ENCODE measurements at places on chromosomes 2 and 18. TPM values are rescaled to one million over a fixed set of nuclear protein-coding genes. Genes with fewer than 3 reads are reported as not detected.

Gene GPR39
- not detected for total RNA-seq

DNA sequence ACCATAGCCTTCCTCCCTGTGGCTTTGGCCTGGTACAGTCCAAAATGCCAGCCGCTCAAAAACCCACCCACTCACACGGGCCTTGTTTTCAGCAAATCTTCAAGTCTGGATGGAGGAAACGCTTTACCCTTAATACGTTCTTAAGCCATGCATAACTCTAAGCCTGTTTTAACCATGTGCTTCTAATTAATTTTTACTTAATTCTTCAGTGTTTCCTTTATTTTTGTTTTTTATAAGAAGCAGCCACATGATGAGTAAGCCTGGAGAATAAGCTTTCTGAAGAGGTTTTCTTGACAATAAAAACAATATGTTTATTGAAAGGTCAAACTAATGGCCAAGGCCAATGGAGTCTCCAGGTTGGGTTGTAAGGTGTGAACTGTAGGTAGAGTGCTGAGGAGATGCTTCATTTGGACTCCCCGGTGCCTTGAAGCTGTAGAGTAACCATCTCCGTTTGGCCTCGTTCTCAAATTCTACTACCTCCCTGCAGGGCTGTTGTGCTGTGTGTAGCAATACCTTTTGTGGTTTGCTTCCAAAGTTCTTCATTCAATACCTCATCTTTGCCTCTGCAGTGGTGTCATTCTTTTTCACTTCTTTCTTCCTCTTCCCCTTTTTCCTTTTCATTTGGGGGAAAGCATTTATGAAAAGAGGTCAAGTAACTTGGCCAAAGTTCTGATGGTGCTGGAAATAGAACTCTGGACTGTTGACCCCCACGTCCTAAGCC, 113.7 kb downstream of the PRKCE start:
- DNase-seq: no peak
- no peak overlapping the region for H3K27ac ChIP-seq
- H3K27me3 ChIP-seq: peaks cover 2% of the 10 kb centered on the region
- H3K36me3 ChIP-seq: no peaks in the 10 kb centered on the region
- H3K4me3 ChIP-seq: no peak overlapping the region
- no peaks in the 10 kb centered on the region for H3K4me1 ChIP-seq

DNA sequence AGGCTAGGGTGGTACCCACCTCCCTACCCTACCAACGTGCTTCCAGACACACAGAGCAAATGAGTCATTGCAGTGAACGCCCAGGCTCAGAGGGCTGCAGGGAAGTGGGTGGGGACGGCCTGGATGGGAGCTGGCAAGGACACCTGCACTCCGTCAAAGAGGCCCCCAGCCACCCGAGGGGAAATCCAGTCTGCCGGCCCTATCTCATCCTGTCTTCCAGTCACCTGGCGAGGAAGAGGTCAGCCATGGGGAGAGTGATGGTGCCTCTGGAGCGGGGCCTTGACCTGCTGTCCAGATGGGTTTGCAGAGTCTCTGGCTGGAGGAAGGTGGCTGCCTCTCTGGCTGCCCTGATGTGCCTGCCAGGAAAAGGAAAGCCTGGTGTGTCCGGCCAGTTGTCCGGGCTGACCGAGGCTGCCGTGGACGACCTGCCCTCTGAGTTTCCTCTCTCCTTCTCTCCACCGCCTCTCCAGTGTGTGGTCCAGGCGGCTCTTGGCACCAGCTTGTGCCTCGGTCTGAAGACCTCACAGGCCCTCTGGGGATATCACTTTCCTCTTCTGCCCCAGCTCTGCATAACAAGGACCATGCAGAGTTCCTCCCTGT, 209.7 kb upstream of the COPS8 start:
- no peaks in the 10 kb centered on the region for H3K36me3 ChIP-seq
- no peak for DNase-seq
- no peak overlapping the region for H3K4me3 ChIP-seq
- H3K27me3 ChIP-seq: peaks cover 5% of the 10 kb centered on the region
- peaks cover 7% of the 10 kb centered on the region for H3K4me1 ChIP-seq

- H3K27me3 ChIP-seq: no peaks in the 10 kb centered on the region
- peaks cover 30% of the 10 kb centered on the region for H3K4me1 ChIP-seq
- peaks cover 30% of the 10 kb centered on the region for H3K36me3 ChIP-seq
- H3K27ac ChIP-seq: no peak overlapping the region
- no peak for DNase-seq
These were observed 15.5 kb downstream of the HDAC4 start for GRCh38 chr2:239385096-239386000.

DNA sequence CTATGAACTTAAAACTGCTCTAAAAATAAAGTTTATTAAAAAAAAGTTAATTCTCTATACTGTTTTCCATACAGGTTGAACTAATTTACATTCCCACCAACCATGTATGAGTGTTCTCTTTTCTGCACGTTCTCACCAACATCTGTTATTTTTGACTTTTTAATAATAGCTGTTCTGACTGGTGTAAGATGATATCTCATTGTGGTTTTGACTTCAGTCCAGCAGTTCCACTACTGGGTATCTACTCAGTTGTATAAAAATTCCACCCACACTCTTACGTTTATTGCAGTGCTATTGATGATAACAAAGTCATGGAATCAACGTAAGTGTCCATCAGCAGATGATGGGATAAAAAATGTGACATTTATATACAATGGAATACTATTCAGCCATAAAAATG, 33.7 kb downstream of the SPAG16 start:
- H3K27ac ChIP-seq: no peak overlapping the region
- no peaks in the 10 kb centered on the region for H3K27me3 ChIP-seq
- no peak for DNase-seq
- H3K4me3 ChIP-seq: no peak overlapping the region
- H3K4me1 ChIP-seq: no peaks in the 10 kb centered on the region

DNA sequence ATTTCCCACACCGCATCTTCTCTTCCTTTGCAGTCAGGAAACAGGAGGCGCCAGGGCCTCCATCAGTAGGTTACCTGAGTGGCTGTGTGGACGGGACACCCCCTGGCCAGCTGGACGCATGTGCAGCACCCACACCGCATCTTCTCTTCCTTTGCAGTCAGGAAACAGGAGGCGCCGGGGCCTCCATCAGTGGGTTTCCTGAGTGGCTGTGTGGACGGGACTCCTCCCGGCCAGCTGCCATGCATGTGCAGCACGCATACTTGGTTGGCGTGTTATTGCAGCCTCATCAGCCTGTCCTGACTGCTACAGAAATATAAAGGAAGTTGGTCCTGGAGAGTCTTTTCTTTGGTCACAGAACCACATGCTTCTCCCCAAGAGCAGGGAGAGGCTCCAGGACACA, 74.6 kb downstream of the DCDC2C start:
- H3K4me3 ChIP-seq: no peak overlapping the region
- peaks cover 13% of the 10 kb centered on the region for H3K4me1 ChIP-seq
- H3K36me3 ChIP-seq: no peaks in the 10 kb centered on the region
- peaks cover 12% of the 10 kb centered on the region for H3K27me3 ChIP-seq
- no peak overlapping the region for H3K27ac ChIP-seq

GRCh38 chr2:65831509-65831908, 399.1 kb upstream of the SPRED2 start:
- no peaks in the 10 kb centered on the region for H3K27me3 ChIP-seq
- H3K4me3 ChIP-seq: no peak overlapping the region
- no peak for DNase-seq
- no peaks in the 10 kb centered on the region for H3K4me1 ChIP-seq
- H3K36me3 ChIP-seq: no peaks in the 10 kb centered on the region
- H3K27ac ChIP-seq: no peak overlapping the region

GRCh38 chr18:31683106-31683505, 1.3 kb downstream of the B4GALT6 start:
- no peaks in the 10 kb centered on the region for H3K36me3 ChIP-seq
- H3K4me1 ChIP-seq: peaks cover 14% of the 10 kb centered on the region
- no peak overlapping the region for H3K27ac ChIP-seq
- no peak for DNase-seq
- peaks cover 59% of the 10 kb centered on the region for H3K27me3 ChIP-seq

Data from activated CD4-positive, alpha-beta memory T cell treated with anti-CD3 and anti-CD28 coated beads, Interleukin-2, amount 10 ng/mL, durations not matched to agents 7 days and 5 days (primary cell).